Fibroblast of the aortic adventitia (primary cell): ENCODE measurements at places on chromosomes 3 and 15. TPM values are rescaled to one million over a fixed set of nuclear protein-coding genes. Genes with fewer than 3 reads are reported as not detected.

ZNF662 gene
- 0.74 and 2.6 TPM in 2 replicates for total RNA-seq

CYP1A2 gene
- total RNA-seq, result not detected in 2 replicates

FAM3D gene
- total RNA-seq, result not detected in 2 replicates

ZPLD1 gene
- 0.33 and 0.45 TPM in 2 replicates for total RNA-seq

MESP2 gene
- 1.3 and 2.9 TPM in 2 replicates for total RNA-seq

LRRFIP2 gene
- total RNA-seq, result 46.8 and 144 TPM in 2 replicates

IMPG2 gene
- total RNA-seq, result 0.45 and 0.65 TPM in 2 replicates

GOLGA6L6 gene
- total RNA-seq, result not detected in 2 replicates

LRRK1 gene
- total RNA-seq, result 18.0 and 26.4 TPM in 2 replicates

CYP8B1 gene
- not detected in 2 replicates for total RNA-seq

CAMKV gene
- total RNA-seq, result not detected in 2 replicates

CCR1 gene
- total RNA-seq, result 0.08 and 0.90 TPM in 2 replicates

C3orf85 gene
- not detected in 2 replicates for total RNA-seq

CTXND1 gene
- not detected in 2 replicates for total RNA-seq

SLC12A1 gene
- total RNA-seq, result under 0.01 TPM in 1 of 2 replicates, not detected in the other

CAMP gene
- total RNA-seq, result not detected in 2 replicates

TM4SF18 gene
- total RNA-seq, result 0.27 and 1.3 TPM in 2 replicates

HLTF gene
- 59.4 and 61.4 TPM in 2 replicates for total RNA-seq

CNTN3 gene
- total RNA-seq, result 0.74 and 2.4 TPM in 2 replicates

DRD3 gene
- total RNA-seq, result not detected in 2 replicates

FAM174B gene
- 2.2 and 5.5 TPM in 2 replicates for total RNA-seq

PODXL2 gene
- total RNA-seq, result 1.3 and 3.4 TPM in 2 replicates

MUC13 gene
- not detected in 2 replicates for total RNA-seq

CD96 gene
- total RNA-seq, result 0.09 TPM in 1 of 2 replicates, not detected in the other

AHSG gene
- total RNA-seq, result not detected in 2 replicates

CASR gene
- not detected in 2 replicates for total RNA-seq

CIDEC gene
- total RNA-seq, result not detected in 2 replicates

SAMD7 gene
- total RNA-seq, result not detected in 2 replicates

TRIM42 gene
- not detected in 2 replicates for total RNA-seq

SUMF1 gene
- total RNA-seq, result 43.3 and 45.6 TPM in 2 replicates

LEKR1 gene
- 0.81 and 2.8 TPM in 2 replicates for total RNA-seq

PLAAT1 gene
- total RNA-seq, result 0.90 TPM in 1 of 2 replicates, not detected in the other

FBXW12 gene
- total RNA-seq, result 0.27 TPM in 1 of 2 replicates, not detected in the other

TTC23 gene
- 13.5 and 36.7 TPM in 2 replicates for total RNA-seq

SELENOT gene
- total RNA-seq, result 37.9 and 150 TPM in 2 replicates

HPS3 gene
- total RNA-seq, result 33.0 and 88.2 TPM in 2 replicates

MDFIC2 gene
- not detected in 2 replicates for total RNA-seq

CFAP20DC gene
- total RNA-seq, result 1.3 and 7.3 TPM in 2 replicates

ISLR2 gene
- 0.36 and 0.90 TPM in 2 replicates for total RNA-seq

DUOXA2 gene
- total RNA-seq, result not detected in 2 replicates

ZNF621 gene
- total RNA-seq, result 13.0 and 21.8 TPM in 2 replicates

GOLGA6A gene
- not detected in 2 replicates for total RNA-seq

TMOD2 gene
- 11.2 and 18.9 TPM in 2 replicates for total RNA-seq

ZNF860 gene
- 0.33 and 1.2 TPM in 2 replicates for total RNA-seq

FAM107A gene
- total RNA-seq, result 0.54 TPM in 1 of 2 replicates, not detected in the other

NTRK3 gene
- total RNA-seq, result 7.0 and 19.6 TPM in 2 replicates

NRROS gene
- total RNA-seq, result 0.65 and 2.9 TPM in 2 replicates

KIF7 gene
- total RNA-seq, result 10.6 and 22.1 TPM in 2 replicates

RTP3 gene
- not detected in 2 replicates for total RNA-seq

B3GALNT1 gene
- 14.2 and 28.5 TPM in 2 replicates for total RNA-seq

EAF2 gene
- 2.1 and 2.3 TPM in 2 replicates for total RNA-seq

SH2D7 gene
- total RNA-seq, result not detected in 2 replicates

SLC22A14 gene
- not detected in 2 replicates for total RNA-seq

RAB8B gene
- total RNA-seq, result 25.3 and 84.1 TPM in 2 replicates

GUCA1C gene
- total RNA-seq, result not detected in 2 replicates
